Right lung (tissue), 10 donors: ENCODE measurements at places on chromosomes 16 and 17. TPM values are rescaled to one million over a fixed set of nuclear protein-coding genes. Genes with fewer than 3 reads are reported as not detected.

GRCh38 chr16:89705006-89705405, 3.5 kb upstream of the SPATA2L start:
- no peak for DNase-seq

DNA sequence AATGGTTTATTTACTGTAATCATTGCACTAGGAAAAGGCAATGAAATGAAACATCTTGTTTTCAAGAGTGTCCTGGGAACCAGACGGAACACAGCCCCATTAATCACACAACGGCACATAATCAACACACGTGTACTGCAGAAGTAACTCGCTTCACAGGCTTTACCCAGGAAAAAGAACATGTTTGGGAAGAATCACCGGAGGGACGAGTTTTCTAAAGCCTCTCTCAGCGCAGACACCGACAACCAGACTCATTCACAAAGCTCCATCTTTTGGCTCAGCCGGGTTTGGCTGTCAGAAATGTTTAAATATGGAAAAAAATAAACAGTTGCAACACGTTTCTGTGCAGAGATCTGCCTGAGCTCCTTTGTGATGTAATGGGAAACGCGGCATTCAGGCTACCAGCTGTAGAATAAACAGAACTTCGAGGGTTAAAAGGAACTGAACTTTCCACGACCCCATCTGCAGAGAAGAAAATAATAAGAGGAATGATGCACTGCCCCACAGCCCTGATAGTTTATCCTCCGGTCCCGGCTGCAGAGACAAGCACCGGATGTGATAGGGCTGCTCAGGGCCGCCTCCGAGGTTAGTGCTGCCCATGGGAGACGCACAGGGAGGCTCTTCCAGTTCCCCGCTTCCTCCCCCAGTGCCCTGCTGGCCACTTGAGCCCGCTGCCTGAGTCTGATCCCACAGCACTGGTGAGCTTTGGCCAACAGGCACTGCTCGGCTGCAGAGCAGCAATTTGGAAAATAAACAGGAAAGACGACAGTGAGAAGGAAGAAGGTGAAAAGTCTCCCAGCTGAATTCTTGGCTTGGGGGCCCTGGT, 119.8 kb downstream of the HIC1 start:
- DNase-seq: peak; percentile 93

GRCh38 chr17:68133346-68134045, 98.0 kb downstream of the KPNA2 start:
- no peak for DNase-seq

DNA sequence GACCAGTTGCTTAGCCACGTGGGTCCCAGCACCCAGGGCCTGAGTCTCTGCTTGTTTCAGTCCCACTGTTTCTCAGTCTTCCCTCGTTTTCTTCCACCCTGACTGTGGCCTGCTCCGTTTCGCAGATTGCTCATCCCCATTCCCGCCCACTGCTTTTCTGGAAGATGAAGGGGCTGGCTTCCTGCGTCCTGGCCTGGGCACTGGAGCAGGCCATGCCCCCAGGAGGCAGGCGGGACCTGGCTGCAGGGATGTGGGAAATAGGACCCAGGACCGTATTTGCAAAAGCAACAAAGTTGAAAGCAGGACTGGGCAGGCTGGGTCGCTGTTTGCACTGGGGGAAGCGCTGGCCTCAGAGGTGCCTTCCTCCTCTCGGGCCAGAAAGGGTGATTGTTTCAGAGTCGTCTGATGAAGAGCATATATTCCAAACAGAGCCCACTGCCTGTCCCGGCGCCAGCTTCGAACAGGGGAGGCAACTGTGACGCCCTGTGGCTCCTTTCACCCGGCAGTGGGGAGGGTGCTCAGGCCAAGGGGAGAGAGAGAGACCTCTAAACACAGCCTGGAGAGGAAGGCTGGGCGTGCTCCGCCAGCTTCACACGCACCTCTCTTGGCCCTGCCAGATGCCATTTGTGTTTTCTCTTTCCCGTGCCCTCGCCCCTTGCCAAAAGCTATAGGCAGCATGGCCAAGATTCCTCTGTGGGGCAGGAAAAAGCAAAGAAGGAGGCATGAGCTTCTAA, 108.6 kb downstream of the CMIP start:
- DNase-seq: no peak

The CEP20 gene
- 35.6 TPM for polyA plus RNA-seq

GRCh38 chr17:30228011-30228410, 7.5 kb downstream of the SLC6A4 start:
- no peak for DNase-seq

The TBX2 gene
- 258 TPM for polyA plus RNA-seq

GRCh38 chr17:66331038-66331816, 28.8 kb downstream of the PRKCA start:
- no peak for DNase-seq

DNA sequence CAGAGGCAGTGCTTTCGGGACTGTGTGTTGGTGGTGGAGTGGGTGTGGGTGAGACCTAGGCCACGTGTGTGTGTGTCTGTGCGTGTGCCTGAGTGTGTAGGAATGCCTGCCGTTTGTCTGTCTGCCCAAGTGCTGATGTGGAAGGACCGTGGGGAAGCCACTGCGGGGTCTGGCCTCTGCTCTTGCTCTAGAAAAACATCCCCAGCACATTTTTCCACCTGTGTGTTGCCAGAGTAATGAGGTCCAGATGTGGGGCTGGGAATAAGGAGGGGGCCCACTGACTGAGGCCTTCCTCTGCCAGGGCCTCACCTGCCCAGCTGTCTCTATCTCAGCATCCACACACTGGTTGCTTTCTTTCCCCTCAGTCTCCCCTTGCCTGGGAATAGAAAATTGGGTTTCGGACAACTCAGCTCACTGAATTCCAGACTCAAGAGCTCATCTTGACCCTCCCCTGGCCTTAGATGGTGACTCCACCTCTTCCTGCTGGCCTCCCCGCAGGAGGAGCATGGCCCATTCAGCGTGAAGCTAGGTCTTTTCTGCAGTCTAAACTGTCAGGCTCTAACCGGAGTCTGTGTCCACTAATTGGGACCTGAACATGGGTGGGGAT, 7.6 kb downstream of the SGCA start:
- no peak for DNase-seq

DNA sequence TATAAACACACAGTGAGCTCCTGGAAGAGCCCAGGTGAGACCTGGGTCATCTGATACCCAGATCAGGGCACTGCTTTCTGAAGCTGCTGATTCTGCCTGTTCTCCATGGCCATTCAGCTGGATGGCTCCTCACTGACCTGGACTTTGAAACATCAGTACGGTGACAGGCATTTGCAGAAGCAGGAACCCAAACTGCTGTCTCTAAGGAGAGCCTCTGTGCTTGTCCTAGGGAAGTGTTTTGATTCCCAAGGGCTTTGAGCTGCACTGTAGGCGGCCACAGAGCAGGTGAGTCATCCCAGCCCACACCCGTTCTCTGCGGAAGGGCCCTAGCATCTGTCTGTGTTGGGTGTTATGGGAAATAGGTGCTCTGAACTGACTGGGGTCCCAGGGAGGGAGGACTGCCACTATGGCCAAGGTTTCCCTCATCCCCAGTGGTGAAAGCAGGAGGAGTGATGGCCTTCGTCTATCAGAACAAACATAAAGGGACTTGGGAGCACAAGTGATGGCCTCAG, 60.7 kb upstream of the ADCY9 start:
- no peak for DNase-seq

DNA sequence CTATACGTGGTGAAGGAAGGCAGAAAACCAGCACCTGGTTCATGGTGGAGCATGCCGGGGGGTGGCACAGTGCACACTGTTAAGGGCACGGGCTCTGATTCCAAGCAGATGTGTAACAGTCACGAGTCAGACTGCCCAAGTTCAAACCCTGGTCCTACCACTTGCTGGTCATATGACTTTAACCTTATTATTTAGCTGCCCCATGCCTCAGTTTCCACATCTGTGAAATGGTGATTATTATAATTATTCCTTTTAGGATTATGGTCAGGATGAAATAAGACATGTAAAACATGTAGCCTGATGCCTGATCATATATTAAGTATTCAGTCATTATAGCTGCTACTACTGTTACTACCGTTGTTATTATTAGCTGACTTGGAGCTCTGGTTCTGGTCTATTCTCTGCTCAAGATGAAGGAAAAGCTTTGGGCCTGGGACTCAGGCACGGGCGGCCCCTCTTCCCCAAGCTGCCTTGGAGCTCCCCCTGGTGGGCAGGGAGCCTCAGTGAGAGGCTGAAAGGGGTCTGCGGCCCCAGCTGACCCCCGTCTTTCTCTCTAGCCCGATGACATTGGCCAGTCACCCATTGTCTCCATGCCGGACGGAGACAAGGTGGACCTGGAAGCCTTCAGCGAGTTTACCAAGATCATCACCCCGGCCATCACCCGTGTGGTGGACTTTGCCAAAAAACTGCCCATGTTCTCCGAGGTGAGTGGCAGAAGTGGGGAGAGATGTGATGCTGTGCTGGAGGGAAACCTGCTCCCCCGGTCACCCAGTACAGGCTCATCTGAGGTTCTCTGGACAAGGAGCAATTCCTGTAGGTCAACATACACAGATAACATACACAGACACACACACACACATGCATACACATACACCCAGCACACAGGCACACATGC, 14.0 kb downstream of the NR1D1 start:
- no peak for DNase-seq

DNA sequence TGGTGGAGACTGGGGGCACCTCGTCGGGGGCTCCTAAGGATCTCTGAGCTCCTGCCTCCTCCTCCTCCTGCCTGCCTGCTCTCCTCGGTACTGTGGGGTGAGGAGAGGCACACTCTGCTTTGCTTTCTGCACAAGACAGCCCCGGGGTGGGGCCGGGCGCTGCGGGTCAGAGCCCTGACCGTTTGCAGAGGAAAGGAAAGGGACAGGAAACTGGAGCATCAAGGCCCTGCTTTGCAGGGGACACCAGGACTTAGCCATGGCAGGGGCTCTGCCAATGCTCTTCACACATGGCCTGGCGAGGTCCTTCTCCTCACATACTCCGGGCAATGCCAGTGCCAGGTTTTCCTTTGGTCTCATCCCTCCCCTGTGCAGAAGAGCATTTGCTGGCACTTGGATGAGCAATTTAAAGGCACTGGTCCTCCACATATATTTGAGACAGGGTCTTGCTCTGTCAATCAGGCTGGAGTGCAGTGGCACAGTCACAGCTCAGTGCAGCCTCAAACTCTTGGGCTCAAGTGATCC, 23.8 kb upstream of the DOC2B start:
- no peak for DNase-seq

- DNase-seq: no peak
Observed at GRCh38 chr17:7034955-7035590, 742 bp upstream of the SLC16A13 start.

The FBXL16 gene
- polyA plus RNA-seq: 0.75 TPM

The PIK3R5 gene
- 1.7 TPM for polyA plus RNA-seq

The OR1F1 gene
- not detected for polyA plus RNA-seq

DNA sequence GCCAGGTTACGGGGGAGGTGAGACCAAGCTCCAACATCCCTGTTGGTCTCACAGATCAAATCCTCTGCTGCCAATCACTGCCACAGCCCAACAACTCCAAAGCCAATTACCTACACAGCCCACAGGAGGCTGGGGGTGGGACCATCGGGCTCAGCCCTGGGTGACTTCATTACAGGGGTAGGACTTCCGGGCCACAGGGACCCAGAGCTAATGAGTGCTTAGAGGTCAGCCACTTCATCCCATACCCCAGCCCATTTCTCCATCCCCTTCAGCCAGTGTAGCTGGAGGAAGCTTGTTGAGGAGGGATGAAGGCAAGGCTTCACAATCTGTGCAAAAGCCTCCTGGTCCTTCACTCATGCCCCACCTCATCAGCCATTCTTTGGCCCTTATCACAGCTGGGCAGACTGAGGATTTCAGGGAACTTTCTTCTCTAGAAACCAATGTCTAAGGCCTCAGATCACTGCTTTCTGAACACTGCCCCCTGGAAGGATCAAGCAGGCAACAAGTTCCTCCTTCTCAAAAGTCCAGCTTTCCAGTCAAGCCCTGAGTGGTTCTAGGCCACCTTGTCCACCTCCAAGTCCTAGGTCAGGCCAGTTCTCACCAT, 5.8 kb downstream of the FOXN1 start:
- no peak for DNase-seq

- no peak for DNase-seq
Observed at GRCh38 chr17:18163547-18163946, 20.1 kb upstream of the ALKBH5 start.

- DNase-seq: no peak
Observed at GRCh38 chr17:76095943-76096342, 7.6 kb downstream of the EXOC7 start.

The SOST gene
- not detected for polyA plus RNA-seq

- DNase-seq: no peak
Observed at GRCh38 chr17:33506889-33507650, 214.0 kb upstream of the ASIC2 start.
